ENCODE measurements at places on chromosomes 12 and 14.

DNA sequence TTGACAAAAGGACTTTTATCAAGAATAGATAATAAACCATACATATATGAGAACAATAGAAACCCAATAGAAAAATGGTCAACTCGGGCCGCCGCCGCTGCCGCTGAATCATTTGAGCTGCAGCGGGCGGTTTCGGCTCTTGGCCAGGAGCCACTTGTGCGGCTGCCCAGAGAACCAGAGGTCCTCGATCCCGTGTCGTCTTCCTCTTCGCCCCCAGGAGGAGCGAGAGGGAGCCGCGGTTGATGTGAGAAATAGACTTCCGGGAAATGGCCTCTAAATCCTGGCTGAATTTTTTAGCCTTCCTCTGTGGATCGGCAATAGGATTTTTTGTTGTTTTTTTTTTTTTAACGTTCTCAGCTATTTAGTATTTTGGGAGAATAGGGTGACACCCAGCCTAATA is 44.8 kb downstream of the CPSF6 start:
- DNase-seq, result peak; percentile 56

- DNase-seq, result no peak
These were observed 99.4 kb upstream of the PARP11 start for GRCh38 chr12:3972576-3972975.

GRCh38 chr14:63896278-63896720 is 43.5 kb downstream of the SYNE2 start:
- DNase-seq, result no peak

- peak; percentile 89 for DNase-seq
These were observed 7.1 kb upstream of the CGRRF1 start for GRCh38 chr14:54502602-54503001.

- DNase-seq, result no peak
These were observed 71.5 kb downstream of the VWF start for GRCh38 chr12:6052940-6053329.

GRCh38 chr14:104215706-104216334 is 77.4 kb downstream of the KIF26A start:
- DNase-seq, result no peak

- DNase-seq, result no peak
These were observed 452.1 kb upstream of the GARIN6 start for GRCh38 chr12:99195474-99195873.

DNA sequence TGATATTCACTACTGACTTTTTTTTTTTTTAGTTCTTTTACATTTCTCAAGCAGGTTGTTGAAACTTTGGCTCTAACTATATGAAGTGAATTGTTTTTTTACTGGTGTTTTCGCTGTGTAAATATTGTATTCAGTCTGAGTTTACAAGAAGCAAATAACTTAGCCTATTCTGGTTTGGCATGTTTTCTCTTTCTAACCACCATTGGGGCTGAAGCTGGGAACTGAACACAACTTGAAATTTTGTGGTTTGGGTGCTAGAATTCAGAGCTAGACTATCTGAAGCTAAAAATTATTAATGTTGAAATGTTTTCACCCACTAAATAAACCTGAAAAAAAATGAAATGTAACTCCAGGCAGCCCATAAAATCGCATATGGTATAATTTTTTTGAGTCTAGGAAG is 37.2 kb downstream of the RAD51B start:
- DNase-seq, result no peak

GRCh38 chr12:12804432-12804886 is 8.7 kb upstream of the DDX47 start:
- DNase-seq, result no peak

DNA sequence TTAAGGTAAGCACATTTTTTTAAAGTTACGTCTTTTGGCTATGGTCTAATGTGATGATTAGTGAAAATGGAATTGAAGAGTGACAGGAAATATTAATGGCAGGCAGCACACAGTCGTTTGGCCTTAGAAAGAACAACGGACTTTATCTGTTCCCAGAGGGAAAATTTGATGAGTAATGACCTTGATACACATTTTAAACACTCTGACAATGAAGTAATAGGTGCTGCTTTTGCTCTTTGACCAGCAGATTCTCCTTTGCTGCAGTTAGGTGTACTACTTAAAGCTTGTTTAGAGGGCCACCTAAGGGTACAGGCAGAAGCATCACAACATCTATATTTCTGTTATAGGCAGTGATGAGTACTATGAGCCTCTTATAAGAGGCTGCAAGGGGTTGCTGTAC is 27.1 kb upstream of the RNU6-8 start:
- no peak for DNase-seq
